ENCODE measurements at places on chromosomes 11 and 22.

GRCh38 chr11:80958361-80958760 lies 1517.5 kb upstream of the TENM4 start:
- H3K36me3 ChIP-seq, result no peaks in the 10 kb centered on the region
- no peak overlapping the region for H3K4me3 ChIP-seq
- no peaks in the 10 kb centered on the region for H3K27me3 ChIP-seq
- H3K4me1 ChIP-seq, result no peaks in the 10 kb centered on the region
- DNase-seq, result no peak

- H3K4me3 ChIP-seq, result no peak overlapping the region
- peaks cover 27% of the 10 kb centered on the region for H3K4me1 ChIP-seq
- DNase-seq, result no peak
- H3K27me3 ChIP-seq, result no peaks in the 10 kb centered on the region
- H3K36me3 ChIP-seq, result no peaks in the 10 kb centered on the region
Observed at GRCh38 chr11:63666874-63667273, 4.3 kb downstream of the ATL3 start.

DNA sequence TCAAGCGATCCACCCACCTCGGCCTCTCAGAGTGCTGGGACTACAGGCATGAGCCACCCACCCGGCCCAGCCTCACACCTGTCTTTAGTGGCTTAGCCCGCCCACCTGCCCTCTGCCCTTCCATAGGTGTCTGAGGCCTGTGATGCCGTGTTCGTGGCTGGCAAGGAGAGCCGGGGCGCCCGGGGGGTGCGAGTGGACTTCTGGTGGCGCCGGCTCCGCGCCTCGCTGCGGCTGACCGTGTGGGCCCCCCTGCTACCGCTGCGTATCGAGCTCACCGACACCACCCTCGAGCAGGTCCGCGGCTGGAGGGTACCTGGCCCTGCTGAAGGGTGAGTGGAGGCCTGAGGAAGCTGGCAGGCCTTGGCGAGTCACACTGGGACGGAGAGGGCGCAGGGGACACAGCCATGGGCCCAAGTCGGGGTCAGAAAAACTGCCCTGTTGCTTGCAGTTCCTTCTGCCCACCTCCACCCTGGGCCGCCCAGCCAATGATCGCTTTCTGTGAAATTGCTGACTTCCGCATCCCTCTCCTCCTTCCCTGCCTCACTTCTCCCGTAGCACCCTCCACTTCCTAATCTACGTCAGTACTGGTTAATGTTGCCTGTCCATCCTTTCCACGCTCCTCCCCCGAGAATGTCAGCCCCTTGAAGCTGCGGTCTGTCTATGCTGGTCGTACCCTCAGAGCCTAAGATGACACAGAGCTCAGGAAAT lies 9.3 kb downstream of the TMEM132A start:
- no peaks in the 10 kb centered on the region for H3K27me3 ChIP-seq
- H3K27ac ChIP-seq, result no peak overlapping the region
- no peak for DNase-seq
- H3K4me1 ChIP-seq, result no peaks in the 10 kb centered on the region
- H3K4me3 ChIP-seq, result no peak overlapping the region

DNA sequence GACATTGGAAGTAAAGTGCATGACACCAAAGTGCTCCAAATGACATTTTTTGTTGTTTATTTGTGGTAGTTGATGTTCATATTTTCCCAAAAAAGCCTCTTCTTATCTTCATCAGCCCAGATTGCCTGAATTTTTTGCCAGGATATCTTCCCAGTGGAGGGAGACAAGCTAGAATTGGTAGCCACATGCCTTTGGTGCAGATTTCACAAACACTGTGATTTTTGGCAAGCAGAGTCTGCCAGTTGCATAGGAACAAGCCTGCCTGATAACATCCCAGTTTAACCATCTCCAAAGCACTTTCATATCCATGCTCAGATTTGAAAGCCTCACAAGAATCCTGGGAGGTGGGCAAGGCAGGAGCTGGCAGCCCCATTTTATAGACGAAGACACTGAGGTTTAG lies 102.3 kb upstream of the SYT13 start:
- H3K4me1 ChIP-seq, result no peaks in the 10 kb centered on the region
- H3K27me3 ChIP-seq, result no peaks in the 10 kb centered on the region
- no peak overlapping the region for H3K27ac ChIP-seq
- H3K36me3 ChIP-seq, result no peaks in the 10 kb centered on the region

DNA sequence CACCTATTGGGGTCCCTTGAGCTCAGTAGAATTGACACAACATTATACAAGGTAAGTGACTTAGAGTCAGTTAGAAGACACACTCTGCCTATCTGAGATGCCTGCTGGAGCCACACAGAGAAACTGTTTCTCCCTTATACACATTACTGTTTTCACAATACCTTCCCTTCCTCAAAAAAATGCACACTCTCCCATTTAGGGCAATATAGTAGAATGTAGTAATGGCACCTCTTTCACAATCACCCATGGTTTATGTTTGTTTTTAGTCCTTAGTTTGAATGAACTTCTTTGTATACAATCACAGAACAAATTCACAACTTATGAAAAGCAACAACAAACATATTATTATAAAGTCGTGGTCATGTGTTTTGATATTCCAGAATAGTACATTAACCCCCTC lies 14.3 kb downstream of the OR52H1 start:
- H3K36me3 ChIP-seq, result no peaks in the 10 kb centered on the region
- H3K27ac ChIP-seq, result no peak overlapping the region
- DNase-seq, result no peak
- H3K27me3 ChIP-seq, result no peaks in the 10 kb centered on the region
- H3K4me3 ChIP-seq, result no peak overlapping the region
- H3K4me1 ChIP-seq, result no peaks in the 10 kb centered on the region

GRCh38 chr11:17736930-17737817 lies 2.6 kb downstream of the KCNC1 start:
- no peak overlapping the region for H3K27ac ChIP-seq
- no peak overlapping the region for H3K4me3 ChIP-seq
- H3K4me1 ChIP-seq, result peaks cover 7% of the 10 kb centered on the region
- H3K27me3 ChIP-seq, result peaks cover 9% of the 10 kb centered on the region

GRCh38 chr22:33889748-33890147 lies 30.5 kb downstream of the LARGE1 start:
- H3K4me3 ChIP-seq, result no peak overlapping the region
- no peaks in the 10 kb centered on the region for H3K36me3 ChIP-seq
- no peaks in the 10 kb centered on the region for H3K27me3 ChIP-seq
- no peak for DNase-seq
- peaks cover 11% of the 10 kb centered on the region for H3K4me1 ChIP-seq
- no peak overlapping the region for H3K27ac ChIP-seq

GRCh38 chr11:79030448-79030847 lies 410.4 kb downstream of the TENM4 start:
- H3K27ac ChIP-seq, result no peak overlapping the region
- no peak overlapping the region for H3K4me3 ChIP-seq
- no peak for DNase-seq

- no peaks in the 10 kb centered on the region for H3K27me3 ChIP-seq
- no peak overlapping the region for H3K27ac ChIP-seq
- no peaks in the 10 kb centered on the region for H3K36me3 ChIP-seq
- no peak overlapping the region for H3K4me3 ChIP-seq
- no peak for DNase-seq
Observed at GRCh38 chr11:63621071-63621470, 6.8 kb upstream of the PLAAT3 start.

- no peaks in the 10 kb centered on the region for H3K27me3 ChIP-seq
- no peaks in the 10 kb centered on the region for H3K4me1 ChIP-seq
- H3K27ac ChIP-seq, result no peak overlapping the region
- DNase-seq, result no peak
Observed at GRCh38 chr11:106988151-106989077, 29.9 kb downstream of the GUCY1A2 start.

DNA sequence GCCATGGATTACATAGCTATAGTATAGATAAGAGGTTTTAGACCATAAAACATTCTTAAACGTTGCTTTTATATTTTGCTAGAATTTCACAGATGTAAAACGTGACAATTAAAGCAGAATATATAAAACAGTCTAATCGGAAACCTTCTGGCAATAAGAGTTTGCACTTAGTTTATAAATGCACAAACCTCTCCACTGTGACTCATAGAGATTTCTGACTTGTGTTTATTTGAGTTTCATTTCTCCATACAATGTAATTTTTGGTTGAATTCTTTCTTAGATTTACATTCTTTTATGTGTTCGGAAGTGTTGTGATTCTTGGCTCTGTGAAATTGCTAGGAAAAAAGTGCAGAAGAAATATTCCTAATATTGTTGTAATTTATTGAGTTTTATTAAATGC lies 288.7 kb upstream of the CTSC start:
- no peak overlapping the region for H3K27ac ChIP-seq
- DNase-seq, result no peak
- H3K27me3 ChIP-seq, result no peaks in the 10 kb centered on the region
- no peak overlapping the region for H3K4me3 ChIP-seq

GRCh38 chr11:12376259-12377081 lies 901 bp upstream of the PARVA start:
- H3K27me3 ChIP-seq, result no peaks in the 10 kb centered on the region
- no peaks in the 10 kb centered on the region for H3K36me3 ChIP-seq
- peaks cover 5% of the 10 kb centered on the region for H3K4me1 ChIP-seq
- peak overlapping the region; percentile 58 for H3K4me3 ChIP-seq

DNA sequence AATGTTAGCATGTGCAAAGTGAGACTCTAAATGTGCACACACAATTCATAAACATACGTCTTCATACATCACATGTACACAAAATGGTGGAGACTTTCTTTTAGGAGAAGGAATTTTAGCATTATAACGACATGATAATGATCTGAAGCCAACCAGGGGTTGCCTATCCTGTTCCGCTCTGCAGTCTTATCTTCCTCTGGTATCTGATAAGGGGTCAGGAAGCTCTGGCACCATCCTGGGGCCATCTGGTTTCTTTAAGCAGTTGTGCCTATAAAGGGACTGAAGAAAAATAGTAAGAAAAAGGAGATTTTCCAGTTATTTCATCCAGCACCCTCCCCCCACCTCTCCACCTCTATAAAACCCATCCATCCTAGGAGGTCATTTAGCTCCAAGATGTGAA lies 5.8 kb upstream of the NUP50 start:
- H3K27ac ChIP-seq, result peak overlapping the region; percentile 74
- H3K27me3 ChIP-seq, result no peaks in the 10 kb centered on the region
- no peaks in the 10 kb centered on the region for H3K36me3 ChIP-seq
- no peak for DNase-seq
- H3K4me3 ChIP-seq, result no peak overlapping the region
- peaks cover 15% of the 10 kb centered on the region for H3K4me1 ChIP-seq

DNA sequence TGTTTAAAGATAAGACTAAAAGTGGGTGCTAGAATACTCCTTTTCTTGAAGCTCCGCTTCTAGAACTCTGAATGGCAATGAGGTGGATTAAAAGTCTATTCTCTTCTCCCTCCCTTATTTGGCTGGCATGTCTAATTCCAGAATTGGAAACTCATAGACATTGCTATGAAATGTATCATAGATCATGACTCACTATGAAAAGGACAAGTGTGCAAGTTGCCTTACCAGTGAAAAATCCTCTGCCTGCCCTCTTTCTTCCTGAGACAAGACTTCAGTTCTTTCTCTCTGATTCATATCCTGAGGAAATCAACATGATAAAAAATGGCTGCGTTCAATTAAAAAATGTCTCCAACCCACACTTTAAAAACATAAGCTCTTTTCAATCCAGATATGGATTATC lies 73.2 kb upstream of the BLID start:
- no peak for DNase-seq
- no peaks in the 10 kb centered on the region for H3K27me3 ChIP-seq
- no peak overlapping the region for H3K27ac ChIP-seq
- H3K4me3 ChIP-seq, result no peak overlapping the region

- H3K4me3 ChIP-seq, result no peak overlapping the region
- H3K4me1 ChIP-seq, result no peaks in the 10 kb centered on the region
- DNase-seq, result no peak
- no peak overlapping the region for H3K27ac ChIP-seq
Observed at GRCh38 chr11:22543261-22543660, 82.4 kb downstream of the FANCF start.

- no peak overlapping the region for H3K4me3 ChIP-seq
- no peak overlapping the region for H3K27ac ChIP-seq
- DNase-seq, result no peak
- H3K36me3 ChIP-seq, result no peaks in the 10 kb centered on the region
- H3K4me1 ChIP-seq, result no peaks in the 10 kb centered on the region
- H3K27me3 ChIP-seq, result no peaks in the 10 kb centered on the region
Observed at GRCh38 chr11:78666675-78667160, 92.1 kb upstream of the NARS2 start.

- no peak overlapping the region for H3K4me3 ChIP-seq
- DNase-seq, result no peak
- no peak overlapping the region for H3K27ac ChIP-seq
- H3K36me3 ChIP-seq, result no peaks in the 10 kb centered on the region
- H3K4me1 ChIP-seq, result no peaks in the 10 kb centered on the region
- H3K27me3 ChIP-seq, result no peaks in the 10 kb centered on the region
Observed at GRCh38 chr22:30564045-30564760, 10.3 kb downstream of the GAL3ST1 start.

DNA sequence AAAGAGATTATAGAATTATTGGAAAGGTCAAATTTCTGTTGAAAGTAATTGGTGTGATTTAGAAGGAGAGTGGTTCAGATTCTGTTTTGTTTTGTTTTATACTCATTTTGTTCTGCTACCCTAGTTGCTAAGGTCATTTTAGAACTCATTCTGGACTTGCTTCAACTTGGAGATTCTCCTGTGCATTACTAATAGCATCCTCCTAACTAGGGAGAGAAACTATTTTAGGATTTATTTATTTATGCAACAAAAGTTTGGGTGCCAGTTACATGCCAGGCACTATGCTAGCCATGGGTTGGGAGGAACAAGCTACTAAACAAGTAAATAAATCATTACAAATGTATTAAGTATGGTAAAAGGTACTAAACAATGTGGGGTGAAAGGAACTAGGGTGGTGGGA lies 84.0 kb downstream of the YAP1 start:
- no peaks in the 10 kb centered on the region for H3K36me3 ChIP-seq
- no peak for DNase-seq
- no peaks in the 10 kb centered on the region for H3K4me1 ChIP-seq

GRCh38 chr11:116742104-116742503 lies 30.7 kb downstream of the BUD13 start:
- no peaks in the 10 kb centered on the region for H3K27me3 ChIP-seq
- DNase-seq, result no peak
- no peak overlapping the region for H3K27ac ChIP-seq
- no peak overlapping the region for H3K4me3 ChIP-seq

- no peak for DNase-seq
- H3K36me3 ChIP-seq, result no peaks in the 10 kb centered on the region
- no peaks in the 10 kb centered on the region for H3K27me3 ChIP-seq
- no peak overlapping the region for H3K4me3 ChIP-seq
- no peak overlapping the region for H3K27ac ChIP-seq
- H3K4me1 ChIP-seq, result no peaks in the 10 kb centered on the region
Observed at GRCh38 chr11:64611869-64612646, 21.0 kb downstream of the SLC22A12 start.

DNA sequence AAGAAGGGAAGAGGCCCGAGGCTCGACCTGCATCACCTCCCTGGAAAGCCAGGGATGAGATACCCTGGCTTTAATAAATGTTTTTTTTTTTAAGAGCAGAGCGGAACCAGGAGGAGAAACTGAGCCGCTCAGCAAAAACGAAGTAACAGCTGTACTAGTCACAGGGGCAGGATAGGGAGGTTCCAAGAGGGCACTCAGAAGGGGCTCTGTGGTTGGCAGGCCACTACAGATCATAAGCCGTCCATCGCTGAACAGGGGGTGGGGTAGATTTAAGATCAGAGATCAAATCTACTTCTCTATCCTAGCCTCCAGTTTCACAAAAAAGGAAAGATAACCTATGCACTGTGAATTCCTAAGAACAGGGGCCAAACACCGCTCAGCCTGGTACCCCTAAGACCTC lies 625 bp downstream of the EIF3D start:
- no peaks in the 10 kb centered on the region for H3K27me3 ChIP-seq
- no peak for DNase-seq
- H3K27ac ChIP-seq, result peak overlapping the region; percentile 88
- peaks cover 7% of the 10 kb centered on the region for H3K36me3 ChIP-seq
- peaks cover 10% of the 10 kb centered on the region for H3K4me1 ChIP-seq

GRCh38 chr11:19679952-19680828 lies 32.4 kb upstream of the NAV2 start:
- no peaks in the 10 kb centered on the region for H3K36me3 ChIP-seq
- no peak overlapping the region for H3K4me3 ChIP-seq

Data from pancreas (tissue), 10 donors.